ENCODE measurements at places on chromosomes 1 and 21.

DNA sequence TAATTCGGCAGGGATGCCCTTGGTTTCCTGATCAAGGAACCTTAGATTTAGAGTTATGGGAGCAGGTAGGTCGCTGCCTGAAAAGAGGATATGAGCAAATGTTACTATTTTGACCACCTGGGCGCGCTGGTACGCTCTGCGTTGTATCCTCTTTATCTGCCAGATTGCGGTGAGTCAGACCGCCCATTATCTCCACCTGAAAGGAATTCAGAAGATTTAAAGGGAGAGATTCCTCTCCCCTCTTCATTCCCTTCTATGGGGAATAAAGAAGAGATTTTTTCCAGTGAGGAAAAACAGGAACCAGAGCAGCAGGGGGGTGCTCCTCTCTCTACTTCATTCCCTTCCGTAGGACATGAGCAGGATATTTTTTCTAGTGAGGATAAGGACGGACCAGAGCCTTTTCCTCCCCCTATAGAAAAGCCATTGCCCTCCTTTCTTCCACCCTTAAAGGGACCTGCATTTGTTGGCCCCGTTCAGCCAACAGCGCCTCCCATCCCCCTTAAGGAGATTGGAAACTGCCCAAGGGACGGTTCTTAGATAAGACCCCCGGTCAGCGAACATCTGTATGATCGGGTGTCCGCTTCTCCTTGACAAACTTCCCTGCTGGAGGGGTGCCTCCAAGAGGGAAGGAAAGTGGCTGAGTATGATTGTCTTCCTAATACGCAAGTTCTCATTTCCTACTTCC is 34.1 kb downstream of the CLCA1 start:
- no peak for DNase-seq

- no peak for DNase-seq
These were observed 20.7 kb downstream of the DDX20 start for GRCh38 chr1:111776391-111776790.

DNA sequence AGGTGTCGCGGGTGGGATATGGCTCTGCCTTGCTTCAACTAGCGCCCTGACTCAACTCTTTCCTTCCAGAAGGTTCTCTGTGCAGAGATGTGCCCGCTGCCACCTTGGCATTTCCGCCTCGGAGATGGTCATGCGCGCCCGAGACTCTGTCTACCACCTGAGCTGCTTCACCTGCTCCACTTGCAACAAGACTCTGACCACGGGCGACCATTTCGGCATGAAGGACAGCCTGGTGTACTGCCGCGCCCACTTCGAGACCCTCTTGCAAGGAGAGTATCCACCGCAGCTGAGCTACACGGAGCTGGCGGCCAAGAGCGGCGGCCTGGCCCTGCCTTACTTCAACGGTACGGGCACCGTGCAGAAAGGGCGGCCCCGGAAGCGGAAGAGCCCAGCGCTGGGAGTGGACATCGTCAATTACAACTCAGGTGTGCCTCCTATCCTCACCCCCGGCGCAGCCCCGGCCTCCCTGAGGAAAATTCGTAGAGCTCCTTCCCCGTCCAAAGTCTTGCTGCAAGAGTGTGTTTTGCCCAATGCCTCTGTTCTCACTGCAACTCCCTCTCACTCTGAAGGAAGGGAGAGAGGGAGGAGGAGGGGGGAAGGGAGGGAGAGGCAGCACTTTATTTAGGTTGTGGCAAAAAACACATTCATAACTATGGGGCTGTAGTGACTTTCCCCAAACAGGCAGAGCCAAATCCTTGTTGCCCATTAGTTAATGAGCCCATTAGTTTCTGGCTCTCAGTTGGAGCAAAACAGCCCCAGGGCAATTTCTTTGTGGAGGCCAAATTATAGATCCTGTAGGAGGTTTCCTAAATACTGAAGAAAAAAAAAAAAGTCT is 4.3 kb downstream of the LHX9 start:
- no peak for DNase-seq

DNA sequence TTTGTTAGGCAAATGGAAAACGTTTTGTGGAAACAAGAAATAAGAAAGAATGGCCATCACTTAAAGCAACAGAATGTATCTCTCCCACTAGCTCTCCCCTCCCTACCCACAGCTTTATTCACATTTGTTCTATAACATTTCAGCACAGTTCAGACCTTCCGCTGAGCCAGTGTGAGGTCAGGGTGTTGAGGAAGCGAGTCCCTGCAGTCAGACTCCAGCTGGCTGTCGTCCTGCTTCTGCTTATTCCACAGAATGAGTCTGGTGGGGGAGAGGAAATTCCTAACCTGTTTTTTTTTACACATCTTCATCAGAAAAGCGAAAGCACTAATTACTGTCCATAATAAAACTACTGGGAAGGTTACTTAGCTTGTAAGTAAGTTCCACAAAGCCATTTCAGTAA is 39.0 kb downstream of the MRPL39 start:
- no peak for DNase-seq

- DNase-seq = no peak
These were observed 21.3 kb downstream of the MIIP start for GRCh38 chr1:12040457-12041051.

- DNase-seq = no peak
These were observed 33.0 kb downstream of the KCNC4 start for GRCh38 chr1:110243146-110243545.

GRCh38 chr1:228842094-228842775 is 107.0 kb downstream of the RHOU start:
- no peak for DNase-seq

DNA sequence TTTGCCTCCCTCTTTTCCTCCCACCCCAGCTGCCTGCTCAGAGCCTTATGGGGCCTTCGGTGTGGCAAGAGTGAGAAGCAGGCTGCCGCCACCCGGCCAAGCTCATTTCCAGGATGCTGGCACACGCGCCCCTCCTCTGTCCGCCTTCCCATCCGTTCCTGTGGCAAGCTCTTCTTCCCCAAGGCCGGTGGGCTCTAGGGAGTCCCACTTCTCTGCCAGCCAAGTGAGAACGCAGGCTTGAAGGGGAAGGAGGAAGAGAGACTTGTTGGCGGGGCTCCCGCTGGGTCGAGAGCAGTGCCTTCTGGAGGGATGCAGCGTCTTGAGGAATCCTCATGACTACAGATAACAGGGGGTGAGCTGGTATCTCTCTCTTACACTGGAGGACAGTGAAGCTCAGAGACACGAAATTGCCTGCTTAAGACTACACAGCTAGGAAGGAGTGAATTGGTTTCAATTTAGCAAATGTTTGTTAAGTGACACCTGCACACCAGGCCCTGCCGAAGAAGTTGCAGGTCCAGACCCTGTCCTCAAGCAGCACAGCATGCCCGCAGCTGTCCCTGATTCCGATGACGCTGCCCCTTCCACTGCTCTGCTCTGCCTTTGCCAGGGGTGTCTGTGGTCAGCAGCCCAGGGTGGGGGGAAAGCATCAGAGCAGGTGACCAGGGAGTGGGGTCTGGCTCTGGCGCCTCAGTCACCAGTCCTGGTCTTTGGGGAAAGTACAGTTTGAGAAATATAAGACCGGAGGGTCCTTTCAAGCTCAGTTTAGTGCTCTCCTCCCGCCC is 40.1 kb upstream of the FOXO6 start:
- DNase-seq = no peak

DNA sequence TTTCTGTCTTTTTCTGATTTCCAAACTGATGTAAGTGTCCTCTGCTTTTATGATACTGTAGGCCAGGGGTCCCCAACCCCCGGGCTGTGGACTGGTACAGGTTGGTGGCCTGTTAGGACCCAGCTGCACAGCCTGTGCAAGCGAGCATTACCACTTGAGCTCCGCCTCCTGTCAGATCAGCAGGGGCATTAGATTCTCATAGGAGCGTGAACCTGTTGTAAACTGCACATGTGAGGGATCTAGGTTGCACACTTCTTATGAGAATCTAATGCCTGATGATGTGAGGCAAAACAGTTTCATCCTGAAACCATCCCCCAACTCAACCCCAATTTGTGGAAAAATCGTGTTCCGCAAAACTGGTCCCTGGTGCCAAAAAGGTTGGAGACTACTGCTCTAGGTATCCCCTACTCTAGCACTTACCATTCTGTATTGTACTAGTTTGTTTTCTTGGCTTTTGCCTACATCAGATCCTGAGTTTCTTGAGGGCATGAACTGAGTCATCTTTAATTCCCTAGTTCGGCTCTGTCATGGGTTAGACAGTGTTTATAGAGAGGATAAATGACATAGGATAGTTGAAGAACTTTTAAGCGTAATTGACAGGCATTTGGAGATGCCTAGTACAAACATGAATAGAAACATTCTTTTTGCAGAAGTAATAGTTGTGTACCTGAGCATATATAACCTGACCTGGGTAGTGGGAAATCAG is 4.1 kb downstream of the ABCD3 start:
- no peak for DNase-seq
